ENCODE measurements at places on chromosomes 11 and 22.

DNA sequence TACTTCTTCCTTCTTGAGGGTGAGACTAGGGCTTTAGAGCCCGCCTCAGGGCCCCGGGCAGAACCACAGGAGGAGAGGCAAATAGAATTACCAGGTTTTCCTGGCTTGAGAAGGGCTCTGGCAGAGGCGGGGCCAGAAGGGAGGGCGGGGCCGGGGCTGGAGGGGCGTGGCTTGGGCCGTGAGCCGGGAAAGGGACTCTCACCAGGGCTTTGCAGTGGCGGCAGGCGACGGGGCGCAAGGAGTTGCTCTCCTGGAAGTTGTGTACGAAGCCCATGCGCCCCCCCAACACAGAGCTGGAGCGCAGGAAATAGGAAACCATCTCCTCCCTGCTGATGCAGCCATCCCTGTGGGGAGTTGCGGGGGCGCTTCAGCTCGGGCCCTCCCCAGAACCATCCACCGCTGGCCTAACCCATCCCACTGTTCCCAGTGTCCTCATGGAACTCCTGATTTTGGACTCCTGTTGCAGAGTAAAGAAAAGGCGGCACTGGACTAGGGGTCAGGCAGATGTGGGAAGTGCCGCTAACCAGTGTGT lies 6.9 kb upstream of the NRXN2 start:
- DNase-seq: no peak

- no peak for DNase-seq
Measured at GRCh38 chr11:112226831-112227401, 688 bp downstream of the PTS start.

DNA sequence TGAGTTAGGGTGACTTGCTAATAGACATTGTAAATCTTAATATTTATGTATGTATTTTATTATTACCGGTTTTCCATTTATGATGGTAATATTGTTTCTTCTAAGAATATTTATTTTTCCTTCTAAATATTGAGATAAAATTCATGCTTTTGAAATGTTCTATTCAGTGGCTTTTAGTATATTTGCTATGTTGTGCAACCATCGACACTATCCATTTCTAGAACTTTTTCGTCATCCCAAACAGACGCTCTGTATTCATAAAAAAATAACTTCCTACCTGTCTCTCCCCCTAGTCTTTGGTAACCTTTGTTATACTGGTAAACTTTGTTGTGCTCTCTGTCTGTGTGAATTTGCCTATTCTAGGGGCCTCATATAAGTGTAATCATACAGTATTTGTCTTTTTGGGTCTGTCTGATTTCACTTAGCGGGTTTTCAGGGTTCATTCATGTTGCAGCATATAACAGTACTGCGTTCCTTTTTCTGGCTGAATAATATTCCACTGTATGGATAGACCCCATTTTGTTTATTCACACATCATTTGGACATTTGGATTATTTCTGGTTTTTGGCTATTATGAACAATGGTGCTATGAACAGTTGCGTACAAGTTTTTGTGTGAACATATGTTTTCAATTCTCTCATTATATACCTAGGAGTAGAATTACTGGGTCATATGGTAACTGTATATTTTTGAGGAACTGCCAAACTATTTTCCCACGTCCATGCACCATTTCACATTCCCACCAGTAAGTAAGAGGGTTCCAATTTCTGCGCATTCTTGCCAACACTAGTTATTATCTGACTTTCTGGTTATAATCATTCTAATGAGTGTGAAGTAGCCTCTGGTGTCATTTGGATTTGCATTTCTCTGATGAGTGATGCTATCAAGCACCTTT lies 15.9 kb downstream of the NEAT1 start:
- DNase-seq: no peak

DNA sequence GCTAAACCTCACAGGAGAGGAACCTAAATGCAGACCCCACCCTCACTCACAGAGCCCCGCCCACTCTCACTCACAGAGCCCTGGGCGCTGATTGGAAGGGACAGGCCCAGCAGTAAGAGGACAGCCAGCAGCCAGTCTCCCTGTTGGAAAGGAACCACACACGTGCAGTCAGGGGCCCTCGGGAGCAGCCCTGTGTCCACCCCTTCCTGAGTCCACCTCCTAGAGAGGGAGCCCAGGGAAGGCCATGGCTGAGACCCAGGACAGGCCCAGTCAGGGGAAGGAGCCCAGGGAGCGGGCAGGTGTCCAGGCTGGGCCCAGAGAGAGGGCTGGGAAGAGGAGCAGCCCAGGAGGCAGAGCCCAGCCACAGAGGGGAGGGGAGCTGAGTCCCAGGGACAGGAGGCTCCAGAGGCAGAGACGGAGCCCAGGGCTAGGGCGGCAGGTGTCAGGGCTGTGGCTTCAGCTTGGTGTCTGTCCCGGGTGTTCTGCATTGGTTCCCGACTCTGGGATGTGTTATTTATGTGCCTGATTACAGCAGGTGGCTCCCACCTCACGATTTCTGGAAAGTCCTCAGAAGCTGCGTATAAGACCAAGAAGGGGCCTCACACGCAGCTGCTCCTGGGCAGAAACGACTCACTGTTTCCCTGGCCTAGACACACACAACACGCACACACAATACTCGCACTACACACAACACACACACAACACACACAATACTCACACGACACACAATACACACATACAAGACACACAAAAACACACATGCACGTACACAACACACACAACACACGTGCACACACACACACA lies 9.0 kb upstream of the APOBEC3H start:
- DNase-seq: no peak

GRCh38 chr11:69682221-69682620 lies 7.1 kb upstream of the LTO1 start:
- DNase-seq: no peak

GRCh38 chr11:77475206-77475605 lies 1.3 kb upstream of the PAK1 start:
- no peak for DNase-seq

DNA sequence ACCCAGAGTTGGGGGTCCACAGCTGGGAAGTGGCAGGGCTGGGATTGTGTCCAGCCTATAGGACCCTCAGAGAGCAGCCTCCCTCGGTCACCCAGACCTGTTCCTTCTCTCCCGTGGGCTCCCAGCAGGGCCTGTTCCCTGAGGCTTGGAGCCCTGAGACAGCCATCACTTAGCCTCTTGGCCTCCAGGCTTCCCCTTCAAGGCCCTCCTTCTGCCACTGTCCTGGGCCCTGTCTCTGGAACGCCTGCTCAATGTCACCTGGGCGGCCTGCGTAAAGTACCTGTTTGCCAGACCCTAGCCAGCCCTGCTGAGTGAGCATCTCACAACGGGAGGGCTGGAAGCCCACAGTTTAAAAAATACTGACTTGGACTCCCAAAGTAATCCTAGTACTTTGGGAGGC lies 6.5 kb downstream of the MGAT3 start:
- DNase-seq: no peak

DNA sequence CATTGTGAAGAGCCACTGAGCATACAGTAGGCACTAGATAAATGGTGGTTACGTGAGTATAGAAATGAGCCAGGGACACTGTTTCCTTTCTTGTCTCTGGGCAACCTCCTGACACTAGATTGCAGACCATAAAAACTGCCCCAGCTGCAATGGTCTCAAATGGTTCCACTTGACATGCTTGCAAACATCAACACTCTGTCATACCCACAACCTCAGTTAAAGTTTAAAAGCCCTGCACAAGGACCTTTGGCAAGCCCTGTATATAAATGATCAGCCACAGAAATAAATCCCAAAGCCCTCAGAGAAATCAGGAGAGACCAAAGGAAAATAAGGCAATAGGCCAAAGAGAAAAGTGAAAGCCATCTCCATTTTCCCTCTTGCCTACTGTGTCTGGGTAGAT lies 20.7 kb downstream of the PLEKHA7 start:
- DNase-seq: no peak

GRCh38 chr22:24165673-24166072 lies 15.6 kb upstream of the SUSD2 start:
- DNase-seq: no peak

- no peak for DNase-seq
Measured at GRCh38 chr11:61489833-61490721, 18.5 kb upstream of the LRRC10B start.

GRCh38 chr22:29269731-29270474 lies 1.8 kb downstream of the EWSR1 start:
- no peak for DNase-seq

- no peak for DNase-seq
Measured at GRCh38 chr11:92698742-92699141, 270.7 kb upstream of the MTNR1B start.

DNA sequence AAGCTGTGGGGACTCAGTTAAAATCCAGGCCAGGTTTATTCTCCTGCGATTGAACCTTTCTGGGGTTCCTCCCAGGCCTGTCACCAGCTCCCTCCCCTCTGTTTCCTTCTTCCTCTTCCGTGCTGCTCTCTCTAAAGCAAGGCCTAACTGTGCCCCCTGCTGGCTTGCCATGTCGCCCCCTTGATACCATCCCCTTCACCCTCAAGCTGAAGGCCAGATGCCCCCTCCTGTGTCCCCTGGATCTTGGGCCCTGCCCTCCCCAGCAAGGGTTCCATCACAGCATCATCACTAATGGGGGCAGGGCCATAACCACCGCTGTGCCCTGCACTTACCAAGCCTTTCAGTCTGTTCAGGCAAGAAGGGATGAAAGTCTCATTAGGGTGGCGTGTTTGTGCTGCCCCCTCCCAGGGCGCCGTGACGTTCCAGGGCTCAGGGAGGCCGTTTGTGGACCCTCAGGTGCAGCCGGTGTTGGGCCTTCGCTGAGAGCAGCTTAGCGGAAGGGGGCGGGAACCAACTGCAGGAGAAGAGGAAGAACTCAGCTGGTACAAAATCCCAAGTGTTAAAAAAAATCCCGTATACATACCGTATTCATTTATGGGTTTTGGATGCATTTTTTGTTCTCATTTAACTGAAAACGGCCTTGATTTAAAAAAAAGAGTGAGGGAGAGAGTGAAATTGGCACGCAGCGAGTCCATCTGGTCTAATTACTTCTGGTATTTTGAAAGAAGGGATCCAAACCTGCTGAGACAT lies 69.9 kb downstream of the MPPED1 start:
- no peak for DNase-seq

DNA sequence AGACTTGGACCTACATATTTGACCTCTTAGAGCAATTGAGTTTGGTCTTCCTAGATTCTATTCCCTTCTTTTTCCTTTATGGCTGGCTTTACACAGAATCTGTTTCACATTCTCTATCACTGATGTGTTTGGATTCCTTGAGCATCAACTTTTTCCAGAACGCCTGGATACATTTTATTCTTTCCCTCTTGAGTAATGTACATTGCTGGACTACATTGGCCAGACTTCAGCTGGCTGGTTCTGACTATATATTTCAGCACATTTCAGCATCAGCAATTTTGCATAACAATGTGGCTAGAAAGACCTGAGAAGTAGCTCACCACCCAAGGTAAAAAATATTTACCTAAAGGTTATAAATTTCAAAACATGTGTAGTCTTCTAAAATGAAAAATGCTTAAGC lies 2198.2 kb upstream of the RAG2 start:
- no peak for DNase-seq

GRCh38 chr11:2768471-2769408 lies 68.9 kb upstream of the KCNQ1OT1 start:
- DNase-seq: no peak

DNA sequence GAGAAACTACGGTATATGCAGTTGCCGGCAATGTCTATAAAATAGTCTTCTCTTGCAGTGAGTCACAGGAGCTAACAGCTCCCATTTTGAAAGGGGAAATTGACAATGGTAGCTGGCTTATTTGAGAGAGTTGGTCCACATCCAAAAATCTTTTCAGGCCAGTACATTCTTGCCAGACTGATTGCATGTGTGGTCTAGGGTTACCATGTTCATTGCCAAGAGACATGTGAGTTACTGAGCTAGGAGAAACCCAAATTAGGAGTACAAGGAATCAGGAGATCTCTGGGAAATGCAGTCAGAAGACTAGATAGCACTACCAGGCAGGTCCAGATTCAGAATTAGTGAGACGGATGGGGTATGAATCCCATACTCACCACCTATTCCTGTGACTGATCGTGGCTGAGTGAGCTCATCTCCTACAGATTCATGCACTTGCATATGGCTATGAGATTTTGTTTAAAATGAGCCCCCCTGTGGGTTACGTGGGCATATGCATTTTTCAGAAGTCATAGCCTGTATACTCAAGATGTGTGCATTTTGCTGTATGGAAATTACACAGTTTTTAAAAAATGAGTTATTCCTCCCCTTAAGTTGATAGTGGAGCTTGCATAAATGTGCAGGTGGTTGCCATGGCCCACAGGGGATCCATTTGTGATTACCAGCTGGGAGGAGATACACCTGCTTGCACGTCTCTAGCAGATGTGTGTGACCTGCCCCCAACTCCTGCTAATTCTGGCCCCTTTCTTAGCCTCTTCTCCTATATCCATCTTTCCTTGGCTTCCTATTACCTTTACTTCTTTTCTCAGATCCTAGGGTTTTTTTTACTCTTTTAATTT lies 102.7 kb downstream of the COMMD9 start:
- no peak for DNase-seq

DNA sequence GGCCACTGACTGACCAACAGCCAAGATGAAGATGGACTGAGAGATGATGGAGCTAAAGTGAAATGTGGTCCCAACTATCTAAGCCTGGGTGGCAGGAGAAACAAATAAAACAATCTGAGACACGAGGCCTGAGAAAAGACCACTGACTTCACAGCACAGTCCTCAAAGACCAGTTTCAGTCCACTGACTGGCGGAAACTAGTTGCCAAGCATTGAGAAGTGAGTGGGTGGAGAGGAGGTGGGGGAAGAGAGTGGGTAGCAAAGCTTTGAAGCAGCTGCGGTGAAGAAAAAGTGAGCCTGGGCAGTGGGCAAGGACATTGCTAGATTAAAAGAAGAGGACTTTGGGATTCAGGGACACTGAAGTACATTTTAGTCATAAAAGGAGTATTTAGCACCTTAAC lies 1.9 kb downstream of the MS4A1 start:
- no peak for DNase-seq

DNA sequence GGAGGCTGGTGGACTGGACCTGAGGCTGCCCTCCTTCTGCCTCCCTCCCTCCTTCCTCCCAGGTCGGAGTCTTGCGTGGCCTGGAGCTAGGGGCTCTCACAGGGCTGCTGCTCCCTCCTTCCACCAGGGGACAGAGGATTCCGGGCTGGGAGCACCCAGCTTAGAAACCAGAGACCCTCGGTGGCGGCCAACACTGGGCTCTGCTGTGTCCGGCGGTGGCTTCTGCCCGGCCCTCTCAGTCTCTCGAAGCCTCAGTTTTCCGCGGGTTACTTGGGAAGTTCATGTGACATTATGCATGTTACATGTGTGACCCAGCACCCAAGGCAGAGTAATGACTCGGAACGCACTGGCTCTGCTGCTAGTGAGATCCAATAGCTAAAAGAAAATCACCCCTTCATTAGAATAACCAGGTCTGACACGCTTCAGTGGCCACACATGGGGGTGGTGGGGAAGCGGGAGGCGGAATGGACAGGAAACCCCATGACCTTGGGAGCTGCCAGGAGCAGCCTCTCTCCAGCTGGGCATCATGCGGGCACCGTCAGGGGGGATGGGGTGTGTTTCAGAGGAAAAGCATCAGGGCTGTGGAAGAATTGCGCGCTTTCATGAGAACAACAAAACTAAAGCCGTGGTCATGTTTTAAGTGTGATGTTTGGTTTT lies 5.9 kb upstream of the MRGPRG start:
- DNase-seq: no peak

DNA sequence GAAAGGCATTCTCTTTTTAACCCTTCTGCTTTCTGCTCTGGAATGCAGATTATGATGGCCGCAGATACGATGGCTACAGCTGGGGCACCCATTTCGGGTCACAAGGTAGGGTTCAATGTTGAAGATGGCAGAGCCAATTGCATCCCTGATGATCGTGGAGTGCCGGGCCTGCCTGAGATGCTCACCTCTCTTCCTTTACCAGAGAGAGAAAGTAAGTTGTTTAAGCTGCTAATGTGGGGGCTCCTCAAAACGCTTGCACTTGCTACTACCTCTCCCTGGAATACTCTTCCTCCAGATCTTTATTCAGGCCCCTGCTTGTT lies 50.8 kb upstream of the PRDM11 start:
- no peak for DNase-seq

All from thymus (tissue), 14 donors.